ENCODE measurements at places on chromosomes 2 and 18.

DNA sequence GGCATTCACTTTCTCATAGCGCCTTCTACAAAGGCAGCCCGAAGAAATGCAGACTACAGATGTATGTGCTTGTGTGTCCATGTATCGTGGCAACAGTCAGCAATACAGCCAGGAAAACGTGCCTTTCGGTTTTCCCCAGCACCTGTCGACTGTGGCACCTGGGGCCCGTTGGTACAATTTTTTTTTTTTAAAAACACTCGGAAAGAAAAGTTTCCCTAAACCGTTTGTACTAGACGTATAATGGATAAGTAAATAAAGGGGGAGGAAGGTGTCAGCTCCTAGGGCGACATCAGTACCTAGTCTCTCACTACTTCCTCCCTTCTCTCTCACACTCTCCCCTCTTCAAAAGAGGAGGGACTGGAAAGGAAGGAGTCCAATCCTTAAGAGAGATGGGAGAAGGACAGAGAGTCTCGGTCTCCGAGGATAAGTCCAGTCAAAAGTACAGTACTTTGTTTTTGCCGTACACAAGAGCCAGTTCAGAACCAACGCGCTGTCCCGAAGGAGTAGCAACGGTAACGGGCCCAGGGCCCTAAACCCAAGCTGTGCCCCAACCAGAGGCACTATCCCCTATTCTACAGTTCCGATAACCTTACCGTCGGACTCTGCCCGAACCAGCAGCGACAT, 759 bp downstream of the PPP4R3B start:
- peak; percentile 15 for DNase-seq

DNA sequence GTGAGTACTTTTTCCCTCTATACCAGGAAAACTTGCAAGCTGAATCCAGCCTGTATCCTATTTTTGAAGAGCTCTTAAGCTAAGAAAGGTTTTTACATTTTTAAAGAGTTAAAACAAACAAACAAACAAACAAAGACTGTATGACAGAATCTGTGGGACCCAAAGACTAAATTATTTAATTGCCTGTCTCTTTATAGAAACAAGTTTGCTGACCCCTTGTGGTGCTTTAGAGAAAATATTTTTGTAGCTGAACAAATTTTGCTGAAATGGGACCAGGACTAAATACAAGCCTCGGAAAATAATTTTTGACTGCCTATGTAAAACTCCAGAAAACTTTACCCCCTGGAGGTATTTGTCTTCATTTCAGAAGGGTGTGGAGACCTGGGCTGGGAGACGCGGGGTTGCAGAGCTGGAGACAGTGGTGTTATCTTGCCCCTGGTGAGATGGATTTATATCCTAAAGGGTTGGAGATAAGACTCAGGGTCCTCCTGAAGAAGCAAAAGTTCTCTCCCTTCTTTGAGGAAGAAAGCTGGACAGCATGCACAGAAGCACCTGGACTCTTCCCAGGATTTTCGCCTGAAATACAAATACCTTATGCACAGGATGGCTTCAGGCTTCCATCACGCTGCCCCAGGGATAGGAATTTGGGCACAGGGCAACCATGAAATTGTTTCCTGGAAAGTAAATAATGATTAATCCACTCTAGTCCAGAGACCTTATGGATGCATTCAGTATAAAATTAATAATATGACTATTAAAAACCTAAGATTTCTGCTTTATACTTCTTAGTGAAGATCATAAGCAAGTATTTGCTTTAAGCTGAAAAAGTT, 54.3 kb downstream of the TMX3 start:
- no peak for DNase-seq

- no peak for DNase-seq
Measured at GRCh38 chr2:178449700-178450523, 1.1 kb downstream of the PRKRA start.

DNA sequence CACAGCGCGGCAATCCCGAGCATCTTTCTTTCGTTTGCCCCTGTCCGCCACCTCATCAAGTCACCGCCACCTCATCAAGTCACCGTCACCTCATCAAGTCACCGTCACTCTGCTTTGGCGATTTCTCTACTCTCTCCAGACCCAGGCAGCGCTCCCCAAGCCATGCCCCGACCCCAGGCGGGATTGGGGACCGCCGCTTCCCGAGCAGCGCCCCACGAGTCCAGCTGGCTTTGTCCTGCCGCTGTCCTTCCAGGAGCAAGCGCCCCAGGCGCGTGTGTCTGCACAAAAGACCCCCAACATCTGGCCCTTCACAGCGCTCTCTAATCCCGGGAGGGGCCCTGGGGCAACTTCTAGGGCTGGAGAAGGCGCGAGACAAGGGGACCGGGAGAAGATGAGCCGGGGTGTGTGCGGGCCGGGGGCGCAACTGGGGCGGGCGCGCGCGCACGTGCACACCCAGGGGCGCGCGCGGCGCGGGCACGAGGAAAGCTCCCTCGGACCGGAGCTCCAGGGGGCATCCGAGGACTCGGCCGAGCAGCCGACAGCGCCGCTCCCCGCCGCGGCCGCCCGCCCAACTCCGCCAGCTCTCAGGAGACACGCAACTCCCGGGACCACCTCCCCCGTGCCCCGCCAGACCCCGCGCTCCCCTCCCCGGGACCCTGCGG, 633 bp upstream of the RNF152 start:
- DNase-seq: no peak

DNA sequence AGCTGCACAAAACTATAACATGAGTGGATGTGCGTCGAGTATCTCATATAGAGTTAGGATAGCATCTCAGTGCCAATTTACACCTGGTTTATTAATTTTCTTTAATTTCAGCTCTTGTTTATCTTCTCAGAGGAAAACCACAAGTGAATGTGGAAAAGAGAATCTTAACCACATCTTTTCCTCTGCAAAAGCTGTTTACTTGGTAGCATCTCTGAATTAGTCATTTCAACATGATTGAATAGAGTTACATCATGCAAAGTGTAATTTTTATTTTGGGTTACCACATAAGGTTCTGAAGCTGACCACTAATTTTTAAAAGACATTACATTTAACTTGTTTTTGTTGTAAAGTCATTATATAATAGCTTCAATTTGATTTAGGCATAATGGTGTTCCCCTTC, 83.8 kb upstream of the FAM237A start:
- DNase-seq: no peak

- DNase-seq: no peak
Measured at GRCh38 chr2:71008342-71008741, 13.7 kb upstream of the TEX261 start.

DNA sequence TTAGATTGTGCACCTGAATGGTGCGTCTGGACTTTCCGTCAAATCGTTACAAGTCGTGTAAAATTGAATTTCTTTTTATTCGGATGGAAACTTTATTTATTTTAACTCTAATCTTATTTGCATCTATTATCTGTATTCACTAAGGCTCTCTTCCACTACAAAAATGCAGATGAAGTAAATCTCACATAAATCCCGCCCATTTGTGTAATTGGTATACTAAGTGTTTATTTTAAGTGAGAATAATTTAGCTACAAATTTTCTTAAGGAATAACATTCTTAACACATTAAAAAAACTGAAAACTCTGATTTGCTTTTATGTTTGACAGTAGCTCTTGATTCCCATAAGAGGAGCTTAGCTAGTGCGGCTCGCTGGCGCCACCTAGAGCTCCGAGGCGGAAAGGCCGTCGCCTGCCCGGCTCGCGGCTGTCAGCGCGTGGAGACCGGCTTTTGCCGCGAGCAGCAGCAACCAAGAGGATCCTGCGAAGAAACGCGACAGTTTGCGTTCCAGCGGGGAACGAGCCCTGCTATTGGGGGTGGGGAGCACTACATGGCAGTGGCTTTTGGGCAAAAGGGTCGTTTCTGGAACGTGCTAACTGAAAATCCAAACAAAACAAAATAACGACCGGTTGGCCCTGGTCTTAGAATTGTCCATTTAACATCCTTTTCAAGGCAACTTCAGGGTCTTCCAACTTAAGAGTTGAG, 6.7 kb downstream of the SP9 start:
- peak; percentile 89 for DNase-seq

DNA sequence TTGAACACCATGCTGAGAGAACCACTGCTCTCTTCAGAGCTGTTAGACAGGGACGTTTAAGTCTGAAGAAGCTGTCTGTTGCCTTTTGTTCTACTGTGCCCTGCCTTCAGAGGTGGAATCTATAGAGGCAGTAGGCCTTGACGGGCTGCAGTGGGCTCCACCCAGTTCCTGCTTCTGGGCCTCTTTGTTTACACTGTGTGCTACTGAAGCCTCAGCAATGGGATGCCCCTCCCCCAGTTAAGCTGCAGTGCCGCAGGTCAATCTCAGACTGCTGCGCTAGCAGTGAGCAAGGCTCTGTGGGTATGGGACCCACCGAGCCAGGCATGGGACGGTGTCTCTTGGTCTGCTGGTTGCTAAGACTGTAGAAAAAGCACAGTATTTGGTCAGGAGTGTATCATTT, 162.3 kb upstream of the NXPH2 start:
- no peak for DNase-seq

DNA sequence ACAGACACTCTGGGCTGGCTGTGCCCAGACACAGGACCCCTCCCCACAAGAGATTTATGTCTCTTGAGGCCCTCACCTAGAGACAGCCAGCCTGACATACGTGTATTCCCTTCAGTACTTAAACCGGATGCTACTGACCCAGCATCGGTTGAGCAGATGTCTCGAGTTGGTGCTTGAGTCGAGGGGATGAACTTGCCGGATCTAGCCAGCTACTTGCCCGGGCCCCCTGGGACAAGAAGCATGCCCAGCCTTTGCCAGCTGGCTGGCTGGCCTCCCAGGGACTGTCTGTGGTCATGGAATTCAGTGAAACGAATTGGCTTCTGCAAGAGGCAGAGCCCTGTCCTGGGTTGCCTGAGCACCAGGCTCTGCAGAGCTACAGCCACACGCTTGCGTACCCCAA, 36.0 kb downstream of the DNMT3A start:
- no peak for DNase-seq

DNA sequence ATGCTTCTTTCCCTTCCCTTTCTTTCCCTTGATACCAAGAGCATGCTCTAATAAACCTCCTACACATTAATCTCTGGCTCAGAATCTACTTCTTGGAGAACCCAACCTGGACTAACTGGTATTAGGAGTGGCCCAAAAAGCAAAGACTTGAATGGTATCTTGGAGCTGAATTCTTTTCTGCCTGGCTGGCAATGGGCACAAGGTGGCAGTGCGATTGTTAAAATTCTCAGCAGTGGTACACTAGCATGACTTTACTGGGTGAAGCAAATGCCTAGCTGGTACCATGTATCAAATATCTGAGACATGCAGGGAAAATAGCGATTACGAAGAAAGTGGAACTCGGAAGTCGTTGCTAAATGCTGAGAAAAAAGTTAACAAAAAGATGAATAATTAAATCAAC, 376.1 kb downstream of the XIRP2 start:
- no peak for DNase-seq

DNA sequence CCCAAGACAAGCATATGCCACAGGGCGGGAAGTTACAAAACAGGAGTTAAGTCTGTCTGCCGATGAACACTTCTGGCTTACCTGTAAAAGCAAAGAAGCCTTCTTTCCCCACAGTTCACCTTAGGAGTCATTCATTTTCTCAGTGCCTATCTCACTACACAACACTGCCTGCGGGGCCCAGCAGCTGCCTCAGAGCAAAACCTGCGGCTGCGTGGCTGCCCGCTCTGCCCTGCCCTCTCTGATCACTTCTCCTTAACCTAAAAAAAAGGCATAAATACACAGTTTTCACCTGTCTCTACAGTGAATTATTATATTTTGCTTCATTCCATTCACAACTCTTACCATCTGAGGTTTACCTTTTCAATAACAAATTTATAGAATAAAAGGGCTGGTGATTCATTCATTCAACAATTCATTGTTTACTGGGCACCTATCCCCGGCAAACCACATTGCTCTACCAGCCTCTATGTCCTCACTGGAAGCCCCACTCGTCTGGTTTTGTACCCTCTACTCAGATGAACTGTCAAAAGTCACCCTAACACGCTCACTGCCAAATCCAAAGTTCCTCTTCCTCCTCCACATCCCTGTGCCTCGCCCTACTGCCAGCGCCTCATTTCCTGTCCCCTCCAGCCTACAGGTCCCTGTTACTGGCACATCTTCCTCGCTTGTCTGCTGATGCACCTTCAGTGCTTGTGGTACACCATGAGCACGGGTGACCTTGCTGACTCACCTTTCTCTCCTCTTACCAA, 31.4 kb downstream of the AFG3L2 start:
- DNase-seq: no peak

GRCh38 chr2:29075894-29076705, 1.8 kb upstream of the PCARE start:
- DNase-seq: no peak

DNA sequence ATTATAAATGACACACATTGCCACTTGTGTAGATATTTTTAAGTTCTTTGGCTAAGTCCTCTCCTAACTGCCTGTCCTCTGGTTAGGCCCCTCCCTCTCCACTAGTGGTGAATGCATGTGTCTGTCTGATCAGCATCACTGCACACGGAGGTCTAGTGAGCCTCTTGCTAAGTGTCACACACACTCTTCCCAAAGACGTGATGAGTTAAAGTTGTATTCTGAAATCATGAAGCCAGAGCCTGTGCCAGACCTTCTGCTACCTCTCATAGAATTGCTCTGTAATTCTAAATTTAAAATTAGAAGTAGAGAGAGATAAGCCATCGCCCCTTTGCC, 41.3 kb downstream of the RALB start:
- no peak for DNase-seq

GRCh38 chr2:230225486-230225885, at the start of gene SP140:
Gene SP140, plus strand, starts transcription at chr2:230225736. Its CDS starts 109 bp downstream, at chr2:230225845.
- peak; percentile 68 for DNase-seq

DNA sequence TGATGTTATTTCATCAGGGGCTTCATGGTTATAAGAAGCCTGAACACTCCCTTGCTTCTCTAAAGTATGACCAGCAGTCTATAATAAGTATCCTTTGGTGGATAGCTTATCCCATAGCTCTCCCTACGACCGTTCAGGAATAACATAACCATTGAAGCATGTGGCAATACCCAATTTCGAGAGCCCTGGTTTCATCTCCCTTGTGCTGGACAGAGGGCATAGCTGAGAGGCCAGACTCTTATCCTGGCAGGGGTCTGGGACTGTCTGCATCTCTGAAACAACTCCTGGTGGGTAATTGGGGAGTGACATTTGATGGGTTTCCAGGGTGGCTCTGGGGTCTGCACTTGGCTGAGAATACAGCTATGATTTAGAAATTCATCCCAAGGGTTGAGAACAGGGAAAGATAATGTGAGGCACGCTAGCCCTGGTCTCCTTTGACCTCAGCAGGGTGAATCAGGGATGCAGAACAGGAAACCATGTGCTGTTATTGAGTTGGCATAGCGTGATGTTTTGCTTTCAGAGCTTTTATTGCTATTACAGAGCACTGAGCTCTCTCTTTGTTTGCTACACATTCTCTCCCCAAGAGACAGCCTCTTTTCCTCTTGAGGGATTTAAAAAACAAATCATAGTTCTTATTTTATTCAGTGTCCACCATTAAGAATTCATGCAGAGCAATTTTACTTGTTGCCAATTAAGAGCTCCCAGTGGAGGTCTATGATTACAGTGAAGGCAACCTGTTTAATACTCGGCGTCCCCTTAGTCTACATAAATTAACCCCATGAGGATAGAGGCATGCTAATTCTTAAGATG, 274.5 kb downstream of the NCKAP5 start:
- DNase-seq: no peak
